Myocyte (in vitro differentiated cells): ENCODE measurements at places on chromosomes 3 and 15.

GRCh38 chr3:17023006-17023664 is 138.4 kb downstream of the PLCL2 start:
- no peak for DNase-seq

GRCh38 chr3:94311651-94312050 is 248.8 kb downstream of the NSUN3 start:
- no peak for DNase-seq

- DNase-seq, result no peak
These were observed 8.7 kb upstream of the PAQR9 start for GRCh38 chr3:142972092-142972753.

- no peak for DNase-seq
These were observed 58.4 kb downstream of the IGF2BP2 start for GRCh38 chr3:185766329-185767001.

DNA sequence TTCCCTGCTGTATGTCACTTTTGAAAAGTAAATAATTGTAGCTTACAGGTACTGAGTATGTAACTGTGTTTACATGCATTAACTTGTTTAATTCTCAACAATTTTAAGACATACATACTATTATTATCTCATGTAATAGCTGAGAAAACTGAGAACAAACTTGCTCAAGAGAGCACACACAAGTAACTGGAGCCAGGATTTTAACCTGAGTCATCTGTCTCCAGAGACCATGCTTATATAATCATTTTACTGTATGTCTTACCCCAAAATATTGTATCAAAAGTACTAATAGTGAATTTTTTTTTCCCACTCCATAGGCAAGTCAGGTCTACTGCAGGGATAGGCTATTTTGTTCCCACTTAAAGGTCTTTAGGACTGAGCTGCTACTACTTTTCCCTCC is 95.4 kb downstream of the FEZF2 start:
- DNase-seq, result no peak
